Tongue (tissue), 3 donors: ENCODE measurements at places on chromosomes 7 and 10. TPM values are rescaled to one million over a fixed set of nuclear protein-coding genes. Genes with fewer than 3 reads are reported as not detected.

The MKI67 gene
- total RNA-seq, result 24.8 TPM

The GFRA1 gene
- total RNA-seq, result 122 TPM

The TMEM72 gene
- total RNA-seq, result 0.41 TPM

The ELN gene
- 208 TPM for total RNA-seq

The PCGF6 gene
- total RNA-seq, result 13.7 TPM

The CHRM2 gene
- total RNA-seq, result 1.0 TPM

The CCT6A gene
- total RNA-seq, result 118 TPM

The ECHS1 gene
- total RNA-seq, result 74.7 TPM

The EBF3 gene
- total RNA-seq, result 44.4 TPM

The PDIA4 gene
- total RNA-seq, result 94.8 TPM

The CHST15 gene
- 18.3 TPM for total RNA-seq

The RELN gene
- total RNA-seq, result 31.9 TPM

The CASP7 gene
- 46.0 TPM for total RNA-seq

The GIMAP1 gene
- 3.2 TPM for total RNA-seq

The AGR2 gene
- total RNA-seq, result 73.1 TPM

The SDK1 gene
- total RNA-seq, result 9.9 TPM

The PON3 gene
- total RNA-seq, result 7.2 TPM

The CFAP70 gene
- total RNA-seq, result 1.8 TPM

The ZNF117 gene
- 20.4 TPM for total RNA-seq

The CLRN3 gene
- total RNA-seq, result not detected

The GPR158 gene
- total RNA-seq, result 0.10 TPM

The PTCD1 gene
- 6.8 TPM for total RNA-seq

The DKK1 gene
- 0.51 TPM for total RNA-seq

The RBP4 gene
- total RNA-seq, result 2.8 TPM

The PCLO gene
- 2.7 TPM for total RNA-seq

The OR6V1 gene
- not detected for total RNA-seq
